ENCODE measurements at places on chromosomes 3 and 15.

DNA sequence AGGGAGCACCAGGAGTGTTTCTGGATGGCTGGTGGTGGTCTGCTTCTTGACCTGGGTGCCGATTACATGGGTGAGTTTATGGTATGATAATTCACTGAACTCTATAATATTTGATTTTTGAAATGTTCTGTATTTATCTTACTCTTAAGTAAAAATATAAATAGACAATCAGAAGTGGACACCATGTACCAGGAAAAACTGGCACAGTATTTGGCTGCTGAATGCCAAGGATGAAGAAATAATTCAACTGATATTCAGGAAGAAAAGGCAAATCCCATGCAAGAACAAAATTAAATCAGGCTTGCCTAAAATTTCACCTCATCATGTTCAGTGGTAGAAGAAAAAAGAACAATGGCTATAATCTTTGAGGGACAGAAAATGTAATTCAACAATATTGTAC lies 51.6 kb downstream of the CRTAP start:
- DNase-seq: no peak

- peak; percentile 52 for DNase-seq
Observed at GRCh38 chr3:51681453-51681852, 10.4 kb downstream of the TEX264 start.

GRCh38 chr3:115760716-115761115 lies 137.4 kb downstream of the GAP43 start:
- no peak for DNase-seq

DNA sequence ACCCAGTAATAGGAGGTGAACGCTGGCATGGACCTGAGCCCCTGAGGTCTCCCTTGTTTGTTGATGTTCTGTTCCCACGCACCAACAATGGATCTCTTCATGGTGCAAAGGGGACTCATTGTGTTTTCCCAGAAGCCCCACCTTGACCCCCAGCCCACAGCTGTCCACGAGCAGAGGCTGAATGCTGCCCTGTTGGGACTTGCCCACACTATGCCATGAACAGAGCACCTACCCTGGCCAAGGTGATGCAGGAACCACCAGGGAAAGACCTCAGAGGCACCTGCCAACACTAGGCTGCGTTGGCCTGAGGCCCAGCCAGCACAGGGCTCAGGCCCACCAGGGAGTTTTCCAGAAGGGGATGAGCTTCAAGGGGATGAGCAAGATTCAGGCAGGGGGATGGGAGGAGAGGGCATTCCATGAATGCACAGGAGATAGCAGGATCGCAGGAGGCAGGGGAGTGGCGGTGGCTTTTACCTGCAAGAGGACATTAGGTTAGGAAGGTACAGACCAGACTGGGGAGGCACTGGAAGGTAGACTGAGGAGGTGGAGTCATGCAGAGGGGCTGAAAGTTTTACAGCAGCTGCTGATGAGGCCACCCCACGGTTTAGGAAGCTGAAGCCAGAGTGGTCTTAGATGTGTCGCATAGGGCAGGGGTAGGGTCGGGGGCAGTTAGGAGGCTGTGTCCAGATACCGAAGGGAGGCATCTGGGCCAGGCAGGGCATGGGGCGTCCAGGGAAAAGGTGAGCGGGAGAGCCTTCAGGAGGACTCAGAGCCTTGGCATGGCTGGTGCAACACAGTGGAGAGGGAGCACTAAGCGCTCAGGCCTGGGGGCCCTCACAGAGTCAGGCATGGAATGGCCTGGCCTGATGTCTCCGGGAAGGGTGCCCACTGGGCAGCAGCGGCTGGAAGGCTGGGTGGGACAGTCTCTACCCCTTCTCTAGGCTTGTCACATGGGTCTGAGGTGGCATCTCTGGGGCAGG lies 4.0 kb upstream of the PHGR1 start:
- DNase-seq: no peak

- no peak for DNase-seq
Observed at GRCh38 chr3:109191421-109191820, 54.9 kb downstream of the C3orf85 start.

GRCh38 chr15:92162657-92163056 lies 231.0 kb upstream of the ST8SIA2 start:
- no peak for DNase-seq

DNA sequence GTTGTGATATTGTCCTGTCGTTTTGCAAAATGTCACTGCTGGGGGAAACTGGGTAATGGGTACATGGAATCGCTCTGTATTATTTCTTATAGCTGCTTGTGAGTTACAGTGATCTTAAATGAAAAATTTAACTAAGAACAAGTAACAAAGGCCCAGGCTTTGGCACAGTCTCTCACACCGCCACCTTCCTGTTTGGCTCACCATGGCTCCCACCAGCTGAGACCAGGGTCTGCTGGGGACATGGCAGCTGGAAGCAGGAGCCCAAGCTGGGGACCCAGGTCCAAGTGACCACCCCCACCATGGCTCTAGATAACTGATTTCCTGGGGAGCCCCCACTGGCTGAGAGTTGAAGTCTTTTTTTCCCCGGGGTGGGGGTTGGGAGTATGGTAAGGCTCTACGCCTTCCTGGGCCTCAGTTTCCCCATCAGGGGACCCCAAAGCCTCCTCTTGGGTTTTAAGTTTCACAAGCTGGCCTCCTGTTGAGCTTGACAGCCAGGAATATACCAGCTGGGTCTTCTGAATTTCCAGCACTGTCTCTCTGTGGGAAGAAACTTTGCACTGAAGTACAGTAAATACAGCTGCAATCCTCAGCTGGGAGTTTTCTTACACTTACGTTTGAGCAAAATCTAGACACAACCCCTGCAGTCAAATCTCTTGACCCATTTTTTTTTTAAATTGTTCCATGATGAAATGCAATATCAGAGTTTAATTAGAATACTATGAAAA lies 26.1 kb downstream of the ABTB1 start:
- DNase-seq: no peak

DNA sequence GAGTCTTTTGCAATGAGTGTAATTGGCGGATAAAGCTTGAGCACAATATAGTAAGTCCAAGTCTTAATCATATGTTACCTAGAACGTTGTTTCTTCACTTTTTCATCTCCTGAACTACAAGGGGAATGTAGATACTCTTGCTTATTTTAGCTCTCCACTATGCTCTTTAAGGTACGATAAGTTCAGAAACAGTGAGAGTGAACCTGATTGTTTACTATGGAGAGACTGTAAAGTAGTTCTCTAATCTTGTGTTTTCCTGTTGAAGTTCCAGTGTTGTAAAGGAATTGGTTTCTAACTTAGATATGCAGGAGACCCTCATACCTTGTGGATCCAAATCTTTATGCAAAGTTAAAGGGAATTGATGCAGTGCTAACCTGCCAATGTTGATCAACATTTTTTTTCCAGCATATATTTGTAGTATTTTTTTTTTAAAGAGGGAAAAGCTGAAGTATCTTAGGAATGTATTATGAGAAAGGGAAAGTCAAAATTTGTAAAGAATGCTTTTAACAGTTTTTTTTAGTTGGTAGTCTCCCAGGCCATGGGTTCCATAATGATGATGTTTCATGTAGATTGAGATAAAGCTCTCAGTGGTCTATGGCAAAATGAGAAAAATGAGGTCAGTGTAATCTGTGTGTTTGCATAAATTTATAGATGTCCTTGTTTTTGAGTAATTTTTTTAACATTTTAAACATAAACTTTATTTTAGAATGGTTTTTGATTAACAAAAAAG lies 14.9 kb downstream of the ATP11B start:
- DNase-seq: no peak

Data from left ventricle myocardium superior (tissue), 1 donor.